ENCODE measurements at places on chromosomes 4 and X.

GRCh38 chr4:23962462-23962861 lies 72.6 kb upstream of the PPARGC1A start:
- no peak for DNase-seq
- no peaks in the 10 kb centered on the region for H3K27me3 ChIP-seq
- H3K4me1 ChIP-seq, result no peaks in the 10 kb centered on the region
- no peaks in the 10 kb centered on the region for H3K36me3 ChIP-seq
- no peak overlapping the region for H3K27ac ChIP-seq
- H3K4me3 ChIP-seq, result no peak overlapping the region

- no peak overlapping the region for H3K4me3 ChIP-seq
- no peak overlapping the region for H3K27ac ChIP-seq
- H3K27me3 ChIP-seq, result no peaks in the 10 kb centered on the region
- DNase-seq, result no peak
Measured at GRCh38 chrX:50003467-50003866, 81.1 kb downstream of the CLCN5 start.

- no peak overlapping the region for H3K27ac ChIP-seq
- no peaks in the 10 kb centered on the region for H3K4me1 ChIP-seq
- H3K36me3 ChIP-seq, result no peaks in the 10 kb centered on the region
Measured at GRCh38 chr4:16663307-16663706, 235.1 kb downstream of the LDB2 start.

GRCh38 chr4:180437601-180438000 lies 1805.6 kb upstream of the TENM3 start:
- no peaks in the 10 kb centered on the region for H3K27me3 ChIP-seq
- H3K4me3 ChIP-seq, result no peak overlapping the region
- DNase-seq, result no peak
- H3K36me3 ChIP-seq, result no peaks in the 10 kb centered on the region

DNA sequence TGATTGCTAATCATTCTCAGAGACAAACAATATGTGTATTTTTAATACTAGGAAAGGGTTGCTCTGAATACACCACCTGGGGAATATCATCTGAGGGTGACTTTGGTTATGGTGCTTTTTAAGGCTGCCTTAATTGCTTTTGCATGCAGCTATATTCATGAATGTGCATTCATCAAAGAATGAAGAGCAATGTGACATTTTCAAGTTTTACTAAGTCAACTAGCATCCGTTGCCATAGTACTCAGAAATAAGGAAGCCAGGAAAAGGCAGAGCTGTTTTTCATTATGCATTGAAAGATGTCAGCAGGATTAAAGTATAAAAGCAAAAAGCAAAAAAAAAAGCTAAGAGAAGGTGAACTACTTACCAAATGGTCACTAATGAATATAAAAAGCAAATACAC lies 67.4 kb upstream of the PCDH18 start:
- H3K36me3 ChIP-seq, result no peaks in the 10 kb centered on the region
- no peak for DNase-seq
- no peaks in the 10 kb centered on the region for H3K4me1 ChIP-seq
- no peak overlapping the region for H3K27ac ChIP-seq
- H3K4me3 ChIP-seq, result no peak overlapping the region
- H3K27me3 ChIP-seq, result no peaks in the 10 kb centered on the region

GRCh38 chr4:88681209-88681608 lies 16.4 kb downstream of the NAP1L5 start:
- H3K36me3 ChIP-seq, result peaks cover 9% of the 10 kb centered on the region
- no peaks in the 10 kb centered on the region for H3K4me1 ChIP-seq
- no peak overlapping the region for H3K27ac ChIP-seq
- H3K27me3 ChIP-seq, result no peaks in the 10 kb centered on the region

- no peaks in the 10 kb centered on the region for H3K36me3 ChIP-seq
- no peaks in the 10 kb centered on the region for H3K27me3 ChIP-seq
- no peaks in the 10 kb centered on the region for H3K4me1 ChIP-seq
- DNase-seq, result no peak
Measured at GRCh38 chrX:64205441-64205734, at the start of gene AMER1. AMER1 (minus strand) TSS chrX:64205708; CDS start chrX:64193286, 12,422 bp downstream.

DNA sequence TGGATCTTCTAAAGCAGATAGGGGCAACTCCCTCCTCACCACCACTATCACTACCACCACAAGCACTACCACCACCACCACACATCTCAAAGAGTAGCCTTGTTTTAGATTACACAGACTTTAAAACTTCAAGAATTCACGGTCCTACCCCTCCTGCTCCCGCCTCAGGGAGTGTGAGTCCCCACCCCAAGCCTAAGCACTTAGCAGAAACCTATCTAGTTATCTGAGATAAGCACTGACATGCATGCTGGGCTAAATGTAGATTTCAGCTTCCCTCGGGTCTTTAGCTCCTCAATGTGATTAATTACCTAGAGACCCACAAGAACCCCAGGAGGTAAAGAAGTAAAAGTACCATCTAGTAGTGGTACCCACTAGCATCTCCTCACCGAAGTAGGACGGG lies 775 bp downstream of the AMOT start:
- H3K27me3 ChIP-seq, result no peaks in the 10 kb centered on the region
- no peaks in the 10 kb centered on the region for H3K36me3 ChIP-seq
- H3K4me1 ChIP-seq, result peaks cover 3% of the 10 kb centered on the region
- peak overlapping the region; percentile 64 for H3K27ac ChIP-seq
- H3K4me3 ChIP-seq, result peak overlapping the region; percentile 83
- no peak for DNase-seq

DNA sequence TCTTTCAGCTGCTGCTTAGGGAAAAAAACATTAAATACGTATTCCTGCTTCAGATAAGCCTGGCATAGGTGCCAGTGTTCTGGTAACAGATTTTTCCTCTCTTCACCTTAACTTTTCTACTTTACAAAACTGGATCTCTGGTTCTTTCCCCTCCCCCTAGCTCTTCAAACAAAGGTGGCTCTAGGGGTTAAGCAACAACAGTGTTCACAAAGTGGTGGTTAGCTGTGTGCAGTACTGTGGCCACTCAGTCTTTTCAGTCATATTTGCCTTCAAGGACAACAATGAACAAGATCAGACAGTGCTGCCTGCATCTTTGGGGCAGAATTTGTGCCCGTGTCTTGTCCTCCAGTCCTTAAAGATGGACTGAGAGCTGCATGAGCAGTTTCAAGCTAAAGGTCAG lies 15.1 kb upstream of the RGN start:
- no peak for DNase-seq
- no peaks in the 10 kb centered on the region for H3K36me3 ChIP-seq
- no peak overlapping the region for H3K4me3 ChIP-seq
- no peaks in the 10 kb centered on the region for H3K27me3 ChIP-seq
- H3K27ac ChIP-seq, result no peak overlapping the region

GRCh38 chr4:20297261-20297660 lies 45.6 kb downstream of the SLIT2 start:
- DNase-seq, result no peak
- no peak overlapping the region for H3K27ac ChIP-seq
- H3K4me3 ChIP-seq, result no peak overlapping the region

- no peak for DNase-seq
- H3K27ac ChIP-seq, result no peak overlapping the region
- H3K4me1 ChIP-seq, result peaks cover 2% of the 10 kb centered on the region
- no peaks in the 10 kb centered on the region for H3K36me3 ChIP-seq
- H3K4me3 ChIP-seq, result peak overlapping the region; percentile 35
Measured at GRCh38 chr4:143700046-143700415, 444 bp downstream of the FREM3 start.

- no peak overlapping the region for H3K4me3 ChIP-seq
- H3K27me3 ChIP-seq, result no peaks in the 10 kb centered on the region
- H3K4me1 ChIP-seq, result no peaks in the 10 kb centered on the region
- H3K36me3 ChIP-seq, result no peaks in the 10 kb centered on the region
- no peak for DNase-seq
Measured at GRCh38 chrX:23729214-23729613, 13.9 kb downstream of the ACOT9 start.

- H3K27me3 ChIP-seq, result no peaks in the 10 kb centered on the region
- no peak for DNase-seq
- H3K36me3 ChIP-seq, result no peaks in the 10 kb centered on the region
- no peak overlapping the region for H3K27ac ChIP-seq
Measured at GRCh38 chr4:19575924-19576323, 675.8 kb upstream of the SLIT2 start.

GRCh38 chr4:188691811-188692210 lies 552.6 kb downstream of the TRIML1 start:
- no peak overlapping the region for H3K27ac ChIP-seq
- no peak for DNase-seq
- no peak overlapping the region for H3K4me3 ChIP-seq
- no peaks in the 10 kb centered on the region for H3K27me3 ChIP-seq
- no peaks in the 10 kb centered on the region for H3K4me1 ChIP-seq

GRCh38 chr4:54063737-54064316 lies 578 bp downstream of the CHIC2 start:
- H3K36me3 ChIP-seq, result no peaks in the 10 kb centered on the region
- H3K4me3 ChIP-seq, result peak overlapping the region; percentile 99
- peaks cover 45% of the 10 kb centered on the region for H3K4me1 ChIP-seq
- peak; percentile 29 for DNase-seq
- H3K27ac ChIP-seq, result peak overlapping the region; percentile 92

DNA sequence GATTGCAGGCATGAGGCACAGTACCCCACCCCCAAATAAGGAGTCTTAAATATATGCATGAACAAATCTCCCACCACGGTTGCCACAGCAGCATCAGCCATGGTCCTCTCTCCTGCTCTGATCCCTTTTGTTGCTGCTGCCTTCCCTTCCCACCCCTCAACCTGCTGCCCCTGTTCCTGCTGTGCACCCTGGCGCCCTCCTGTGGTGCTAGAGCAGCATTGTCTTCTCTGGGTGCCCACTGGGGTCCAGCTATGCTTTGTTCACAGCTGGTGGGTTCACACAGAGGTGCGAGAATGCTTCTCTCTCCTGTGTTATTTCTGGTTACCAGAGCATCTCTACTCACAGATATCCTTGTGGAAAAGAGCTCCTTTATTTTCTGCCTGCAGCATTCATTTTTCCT lies 116.2 kb downstream of the GATB start:
- H3K4me3 ChIP-seq, result no peak overlapping the region
- H3K36me3 ChIP-seq, result no peaks in the 10 kb centered on the region
- H3K27ac ChIP-seq, result no peak overlapping the region

Data from T-cell (primary cell).